Muscle of leg (tissue), 16 donors: ENCODE measurements at places on chromosomes 13 and 19. TPM values are rescaled to one million over a fixed set of nuclear protein-coding genes. Genes with fewer than 3 reads are reported as not detected.

CASP14 gene
- 0.17 TPM for polyA plus RNA-seq

DNAAF3 gene
- polyA plus RNA-seq = 0.31 TPM

VSTM1 gene
- polyA plus RNA-seq = 0.19 TPM

TMEM59L gene
- 14.0 TPM for polyA plus RNA-seq

SWSAP1 gene
- polyA plus RNA-seq = 1.9 TPM

SYNGR4 gene
- not detected for polyA plus RNA-seq

LIG1 gene
- polyA plus RNA-seq = 27.7 TPM

P2RY11 gene
- 12.3 TPM for polyA plus RNA-seq

ITGBL1 gene
- 3.3 TPM for polyA plus RNA-seq

TMEM145 gene
- 0.09 TPM for polyA plus RNA-seq

EID2B gene
- 2.2 TPM for polyA plus RNA-seq

DPF1 gene
- 4.3 TPM for polyA plus RNA-seq

ZNF177 gene
- polyA plus RNA-seq = 4.1 TPM

C19orf33 gene
- 0.44 TPM for polyA plus RNA-seq

KCNN4 gene
- 0.23 TPM for polyA plus RNA-seq

C5AR1 gene
- 1.5 TPM for polyA plus RNA-seq

ZNF66 gene
- 1.8 TPM for polyA plus RNA-seq

PTPRS gene
- polyA plus RNA-seq = 30.9 TPM

COX7A1 gene
- 239 TPM for polyA plus RNA-seq

KLHL26 gene
- 4.7 TPM for polyA plus RNA-seq

SLC17A7 gene
- polyA plus RNA-seq = 1.1 TPM

FPR3 gene
- 0.84 TPM for polyA plus RNA-seq

PLD3 gene
- polyA plus RNA-seq = 270 TPM

TYROBP gene
- 19.5 TPM for polyA plus RNA-seq

SERPINE3 gene
- polyA plus RNA-seq = not detected

EBI3 gene
- 1.7 TPM for polyA plus RNA-seq

RAB3A gene
- 3.7 TPM for polyA plus RNA-seq

ZNF230 gene
- 2.6 TPM for polyA plus RNA-seq

KLK15 gene
- polyA plus RNA-seq = not detected

HIPK4 gene
- polyA plus RNA-seq = 2.7 TPM

ZNF737 gene
- 5.0 TPM for polyA plus RNA-seq

CFAP97D2 gene
- not detected for polyA plus RNA-seq

CRX gene
- polyA plus RNA-seq = 0.09 TPM

CBARP gene
- polyA plus RNA-seq = 1.1 TPM

SIGLECL1 gene
- not detected for polyA plus RNA-seq

TGFBR3L gene
- polyA plus RNA-seq = 0.35 TPM

FFAR2 gene
- 0.41 TPM for polyA plus RNA-seq

ZNF90 gene
- 5.5 TPM for polyA plus RNA-seq

PLA2G4C gene
- polyA plus RNA-seq = 21.6 TPM

ADM5 gene
- polyA plus RNA-seq = 1.5 TPM

CRB3 gene
- polyA plus RNA-seq = 1.0 TPM

LRRC8E gene
- 0.43 TPM for polyA plus RNA-seq

NPAS1 gene
- 2.8 TPM for polyA plus RNA-seq

PSPC1 gene
- polyA plus RNA-seq = 45.3 TPM

IRS2 gene
- 2.8 TPM for polyA plus RNA-seq

JSRP1 gene
- 65.5 TPM for polyA plus RNA-seq

ZNF880 gene
- 16.6 TPM for polyA plus RNA-seq

ZGLP1 gene
- 2.1 TPM for polyA plus RNA-seq

TMEM38A gene
- polyA plus RNA-seq = 128 TPM

ZNF844 gene
- 5.5 TPM for polyA plus RNA-seq

LGALS4 gene
- polyA plus RNA-seq = 0.67 TPM

SPTBN4 gene
- 0.60 TPM for polyA plus RNA-seq

SRRM5 gene
- 0.57 TPM for polyA plus RNA-seq

ZFP82 gene
- polyA plus RNA-seq = 8.7 TPM

TMEM147 gene
- polyA plus RNA-seq = 41.5 TPM
